Lower lobe of right lung (tissue), 2 donors: ENCODE measurements at places on chromosomes 1 and 21. TPM values are rescaled to one million over a fixed set of nuclear protein-coding genes. Genes with fewer than 3 reads are reported as not detected.

KPNA6 gene
- 57.1 TPM for total RNA-seq

LPAR3 gene
- 5.7 TPM for total RNA-seq

DNA sequence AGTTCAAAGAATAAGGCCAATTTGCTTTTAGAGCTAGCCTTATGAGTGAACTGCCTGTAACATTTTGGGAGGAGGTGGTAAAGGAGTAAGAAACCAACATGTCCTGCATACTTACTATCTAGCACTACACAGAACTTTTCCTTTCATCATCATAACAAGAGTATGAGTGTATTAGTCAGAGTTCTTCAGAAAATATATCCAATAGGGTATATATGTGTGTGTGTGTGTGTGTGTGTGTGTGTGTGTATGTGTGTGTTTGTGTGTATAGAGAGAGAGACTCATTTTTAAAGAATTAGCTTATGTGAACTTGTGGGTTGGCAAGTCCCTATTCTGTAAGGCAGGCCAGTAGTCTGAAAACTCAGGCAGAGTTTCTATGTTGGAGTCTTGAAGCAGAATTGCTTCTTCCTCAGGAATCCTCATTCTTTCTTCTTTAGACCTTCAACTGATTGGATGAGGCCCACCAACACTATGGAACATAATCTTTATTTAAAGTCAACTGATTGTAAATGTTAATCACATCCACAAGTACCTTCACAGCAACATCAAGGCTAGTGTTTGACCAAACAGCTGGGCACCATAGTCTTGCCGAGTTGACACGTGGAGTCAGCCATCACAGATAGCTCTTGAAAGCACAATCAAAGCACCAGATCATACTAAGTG lies 121.9 kb downstream of the CYYR1 start:
- no peak overlapping the region for H3K4me3 ChIP-seq
- no peak overlapping the region for H3K27ac ChIP-seq
- no peaks in the 10 kb centered on the region for H3K27me3 ChIP-seq
- no peaks in the 10 kb centered on the region for H3K4me1 ChIP-seq

NHLH2 gene
- total RNA-seq: 0.41 TPM

GRCh38 chr1:61455400-61455799 lies 269.5 kb downstream of the TM2D1 start:
- no peaks in the 10 kb centered on the region for H3K27me3 ChIP-seq
- DNase-seq: no peak
- no peak overlapping the region for H3K4me3 ChIP-seq
- H3K36me3 ChIP-seq: peaks cover 8% of the 10 kb centered on the region

OLFML2B gene
- total RNA-seq: 19.1 TPM

SLAMF7 gene
- 7.9 TPM for total RNA-seq

HOOK1 gene
- 14.7 TPM for total RNA-seq

DNA sequence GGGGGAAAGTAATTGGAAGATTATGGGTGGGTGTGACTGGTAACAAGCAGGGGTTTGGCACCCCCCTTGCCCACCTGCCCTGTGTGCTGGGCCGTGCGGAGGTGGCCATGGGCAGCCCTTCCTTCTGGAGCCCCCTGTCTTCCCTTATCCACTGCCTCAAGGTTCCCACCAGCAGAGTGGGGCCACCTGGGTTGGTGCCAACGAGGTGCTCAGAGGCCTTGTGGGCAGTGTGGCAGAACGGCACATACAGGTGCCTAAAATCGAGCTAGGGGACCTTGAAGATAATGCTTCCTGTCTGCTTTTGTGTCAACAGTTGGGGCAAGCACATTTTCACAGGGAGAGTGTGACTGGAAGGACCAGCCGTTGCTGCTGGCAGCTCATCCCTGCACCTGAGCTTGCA lies 161.8 kb downstream of the PCBP3 start:
- no peak overlapping the region for H3K4me3 ChIP-seq
- H3K4me1 ChIP-seq: no peaks in the 10 kb centered on the region
- DNase-seq: no peak
- H3K27me3 ChIP-seq: no peaks in the 10 kb centered on the region

GNG4 gene
- not detected for total RNA-seq

SAMD11 gene
- 2.2 TPM for total RNA-seq

MRPL55 gene
- 43.6 TPM for total RNA-seq

MROH7 gene
- 2.1 TPM for total RNA-seq

EXO1 gene
- 1.4 TPM for total RNA-seq

SPRR1A gene
- not detected for total RNA-seq
